ENCODE measurements at places on chromosomes 2 and 18.

GRCh38 chr18:58263055-58263957, 219.3 kb downstream of the NEDD4L start:
- peak; percentile 68 for DNase-seq

DNA sequence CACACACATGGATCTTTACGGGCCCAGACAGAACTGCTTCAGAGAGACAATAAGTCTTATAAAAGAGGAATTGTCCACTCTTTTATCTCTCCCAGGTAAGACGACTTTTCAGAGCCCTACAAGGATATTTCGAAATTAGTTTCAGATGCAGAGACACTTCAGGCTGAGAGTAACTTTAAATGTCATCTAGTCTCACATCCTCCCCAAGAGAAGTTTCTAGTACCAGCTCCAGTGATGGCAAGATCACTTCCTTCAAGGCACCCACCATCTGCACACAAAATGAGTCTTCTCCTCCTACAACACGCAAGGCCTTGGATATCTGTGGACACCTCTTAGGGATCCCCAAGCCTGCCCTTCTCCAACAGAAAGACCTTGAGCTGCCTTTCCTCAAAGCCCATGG, 39.0 kb upstream of the KLHL29 start:
- DNase-seq = no peak

DNA sequence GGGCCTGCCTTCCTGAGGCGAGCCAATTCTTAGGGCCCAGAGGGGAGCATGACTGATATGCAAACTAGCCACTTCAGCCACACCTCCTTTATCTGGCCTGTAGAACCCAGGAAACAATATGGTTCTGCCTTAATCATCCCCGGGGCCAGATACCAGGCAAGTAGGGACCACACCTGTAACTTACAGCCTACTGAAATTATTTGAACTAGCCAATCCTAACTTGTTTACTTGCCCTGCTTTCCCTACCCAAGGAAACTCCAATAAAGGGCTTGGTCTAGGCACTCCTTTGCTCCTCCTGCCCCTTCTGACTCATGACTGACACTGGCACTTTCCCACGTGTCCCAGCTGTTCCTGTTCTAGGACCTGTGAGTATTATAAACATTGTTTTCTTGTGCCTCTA, 57.6 kb downstream of the MYOM1 start:
- peak; percentile 33 for DNase-seq

DNA sequence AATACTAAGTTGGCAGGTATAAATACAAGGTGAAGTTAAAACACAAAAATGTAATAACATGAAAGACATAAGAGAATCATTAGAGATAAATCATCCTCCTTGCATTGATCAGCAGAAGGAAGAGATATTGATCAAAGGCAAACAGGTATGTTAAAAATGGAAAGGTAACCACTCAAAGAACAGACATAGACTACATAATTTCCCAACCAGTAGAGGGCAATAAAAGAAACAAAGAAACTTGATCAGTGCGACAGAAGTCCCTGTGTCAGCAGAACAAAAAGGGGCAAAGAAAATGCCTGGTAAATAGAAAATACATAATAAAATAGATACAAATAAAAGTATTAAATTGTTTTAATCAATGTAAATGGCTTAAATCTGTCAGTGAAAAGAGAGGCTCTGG, 53.6 kb downstream of the FAM228A start:
- DNase-seq = peak; percentile 50

DNA sequence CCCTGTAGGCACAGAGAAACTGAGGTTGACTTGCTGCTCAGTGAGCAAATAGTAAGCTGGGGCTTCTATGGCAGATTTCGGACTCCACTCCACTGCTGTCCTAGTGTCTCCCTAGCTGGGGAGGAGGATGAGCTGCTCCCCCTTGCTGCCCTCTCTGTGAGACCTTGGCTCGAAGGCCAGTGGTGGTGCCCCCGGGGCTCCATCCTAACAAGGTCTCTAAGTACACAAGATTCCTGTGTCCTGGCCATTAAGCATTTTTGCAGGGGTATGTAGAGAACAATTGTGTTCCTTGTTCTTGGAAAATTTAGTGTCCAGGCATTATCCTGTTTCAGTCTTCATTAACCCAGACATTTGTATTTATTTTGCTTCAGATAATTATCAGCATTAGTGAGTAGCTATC, 21.3 kb upstream of the BCL2L11 start:
- DNase-seq = no peak

GRCh38 chr2:189393440-189394111, 47.7 kb upstream of the WDR75 start:
- DNase-seq = no peak

DNA sequence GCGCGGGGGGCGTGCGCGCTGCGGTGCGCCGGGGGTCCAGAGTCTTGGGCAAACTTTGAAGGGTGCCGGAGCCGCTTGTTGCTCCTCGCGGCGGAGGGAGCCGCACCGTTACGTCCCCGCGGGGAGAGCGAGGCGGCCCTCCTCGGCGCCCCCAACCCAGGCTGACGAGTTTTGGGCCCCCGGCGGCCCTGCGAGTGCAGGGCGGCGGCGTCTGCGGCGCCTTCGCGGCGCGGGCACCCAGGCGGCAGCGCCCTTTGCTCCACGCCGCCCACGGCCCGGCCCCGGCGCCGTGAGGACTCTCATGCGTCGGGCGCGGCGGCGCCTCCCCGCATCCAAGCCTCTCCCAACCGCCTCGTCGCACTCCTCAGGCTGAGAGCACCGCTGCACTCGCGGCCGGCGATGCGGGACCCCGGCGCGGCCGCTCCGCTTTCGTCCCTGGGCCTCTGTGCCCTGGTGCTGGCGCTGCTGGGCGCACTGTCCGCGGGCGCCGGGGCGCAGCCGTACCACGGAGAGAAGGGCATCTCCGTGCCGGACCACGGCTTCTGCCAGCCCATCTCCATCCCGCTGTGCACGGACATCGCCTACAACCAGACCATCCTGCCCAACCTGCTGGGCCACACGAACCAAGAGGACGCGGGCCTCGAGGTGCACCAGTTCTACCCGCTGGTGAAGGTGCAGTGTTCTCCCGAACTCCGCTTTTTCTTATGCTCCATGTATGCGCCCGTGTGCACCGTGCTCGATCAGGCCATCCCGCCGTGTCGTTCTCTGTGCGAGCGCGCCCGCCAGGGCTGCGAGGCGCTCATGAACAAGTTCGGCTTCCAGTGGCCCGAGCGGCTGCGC, 814 bp downstream of the FZD7 start:
- DNase-seq = peak; percentile 75

- no peak for DNase-seq
Observed at GRCh38 chr18:8791171-8791651, 85.9 kb downstream of the MTCL1 start.

DNA sequence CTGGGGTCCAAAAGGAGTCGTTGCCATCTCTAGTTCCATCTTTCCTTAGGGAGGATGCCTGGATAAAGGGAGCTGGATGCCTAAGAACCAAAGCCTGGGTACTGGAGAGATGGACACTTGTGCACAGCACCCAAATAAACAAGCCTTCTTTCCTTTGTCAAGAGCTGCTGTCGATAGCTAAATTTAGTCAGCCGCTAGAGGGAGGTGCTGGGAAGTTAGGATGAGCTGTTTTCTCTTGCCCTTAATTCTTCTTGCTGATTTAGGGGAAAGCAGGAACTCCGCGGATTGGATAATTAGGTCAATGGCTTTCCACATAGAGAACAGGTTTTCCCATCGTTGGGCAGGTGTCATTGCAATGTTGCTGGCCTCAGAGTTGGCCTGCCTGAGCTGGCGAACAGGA, 30.9 kb upstream of the SERPINB12 start:
- peak; percentile 97 for DNase-seq

DNA sequence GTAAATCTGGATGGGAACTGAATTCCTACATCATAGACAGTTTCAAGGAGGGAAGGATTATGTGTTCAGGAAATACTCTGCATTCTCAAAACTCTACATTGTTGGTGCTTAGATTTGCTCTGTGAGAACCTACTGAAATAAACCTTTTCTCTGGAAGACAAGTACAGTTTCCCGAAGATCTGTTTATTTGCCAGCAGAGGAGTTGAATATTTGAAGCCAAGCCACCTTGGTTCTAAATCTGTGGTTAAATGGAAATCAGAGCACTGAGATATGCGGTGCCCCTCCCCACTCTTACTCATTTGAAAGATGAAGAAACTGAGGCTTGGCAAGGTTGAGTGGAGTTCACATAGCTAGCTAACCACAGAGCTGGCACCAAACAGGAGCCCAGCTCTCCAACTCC, 146.3 kb upstream of the CTAGE1 start:
- DNase-seq = no peak

- no peak for DNase-seq
Observed at GRCh38 chr2:30777661-30778505, 29.4 kb downstream of the CAPN13 start.

DNA sequence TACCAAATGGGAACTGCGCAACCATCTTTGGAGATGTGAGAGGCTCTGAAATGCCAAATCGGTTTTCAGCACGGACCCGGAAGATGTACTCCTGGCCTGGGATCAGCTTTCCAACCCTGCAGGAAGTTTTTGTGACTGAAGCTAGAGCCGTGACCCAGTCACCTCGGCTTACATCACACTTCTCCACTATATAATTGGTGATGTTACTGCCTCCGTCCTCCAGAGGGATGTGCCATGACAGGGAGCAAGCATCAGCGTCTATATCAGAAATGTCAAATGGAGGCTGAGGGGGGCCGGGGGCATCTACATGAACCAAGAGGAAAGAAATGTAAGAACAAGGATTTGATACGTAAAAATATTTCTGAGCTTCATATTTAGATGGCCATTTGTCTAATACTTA, 104.4 kb downstream of the PLEKHA3 start:
- no peak for DNase-seq
